RPMI8226 (cell line): ENCODE measurements at places on chromosomes 3 and 15.

- DNase-seq: no peak
Observed at GRCh38 chr3:65493371-65493882, 545.3 kb downstream of the MAGI1 start.

- DNase-seq: no peak
Observed at GRCh38 chr3:58586776-58587192, 9.6 kb upstream of the FAM107A start.

- no peak for DNase-seq
Observed at GRCh38 chr3:197959500-197959890, 522 bp upstream of the LMLN start.

GRCh38 chr3:183592821-183593220 is 37.3 kb upstream of the KLHL6 start:
- no peak for DNase-seq

DNA sequence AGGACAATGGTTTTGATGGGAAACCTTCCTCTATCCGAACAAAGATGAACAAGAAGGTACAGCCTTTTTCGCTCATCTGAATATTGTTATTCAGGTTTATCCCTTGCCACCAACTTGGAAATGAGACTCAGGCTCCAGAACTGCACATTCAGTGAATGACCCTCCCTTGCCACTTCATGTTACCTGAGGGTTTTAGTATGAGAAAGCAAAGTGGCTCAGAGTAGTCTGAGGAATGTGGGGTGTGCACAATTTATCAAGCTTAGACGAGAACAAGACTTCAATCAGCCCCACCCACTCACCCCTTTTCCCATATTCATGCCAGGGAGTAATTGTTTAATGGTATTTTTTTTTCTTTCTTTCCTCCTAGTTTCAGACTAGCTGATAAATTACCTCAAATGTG is 265.3 kb upstream of the POU1F1 start:
- DNase-seq: no peak

DNA sequence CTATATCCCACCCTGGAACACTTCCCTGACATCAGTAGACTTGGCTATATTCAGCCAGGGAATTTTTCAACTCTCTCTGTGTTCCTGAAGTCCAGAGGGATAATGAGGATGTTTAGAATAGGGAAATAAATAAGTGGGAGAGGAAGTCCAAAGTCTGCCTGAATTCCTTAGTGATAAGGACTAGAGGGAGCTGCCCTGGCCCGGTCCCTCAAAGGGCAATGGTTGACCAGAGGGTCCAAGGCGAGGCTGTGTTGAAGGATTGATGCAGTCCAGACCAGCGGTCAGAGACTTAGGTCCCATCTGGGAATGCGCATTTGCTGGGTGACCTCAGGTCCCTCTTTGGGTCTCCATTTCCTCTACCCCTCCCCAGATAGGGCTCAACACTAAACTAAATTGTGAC is 7.9 kb downstream of the VIPR1 start:
- no peak for DNase-seq

GRCh38 chr15:91852741-91853510 is 582 bp upstream of the SLCO3A1 start:
- peak; percentile 95 for DNase-seq

- DNase-seq: peak; percentile 87
Observed at GRCh38 chr15:74497584-74497983, 36.6 kb upstream of the UBL7 start.

GRCh38 chr3:11932636-11933035 is 71.6 kb upstream of the SYN2 start:
- no peak for DNase-seq

- DNase-seq: no peak
Observed at GRCh38 chr3:135981701-135982403, 16.3 kb downstream of the PPP2R3A start.

- no peak for DNase-seq
Observed at GRCh38 chr3:32379831-32380500, 11.7 kb upstream of the CMTM7 start.

- DNase-seq: no peak
Observed at GRCh38 chr3:184491011-184491576, 70.5 kb upstream of the EPHB3 start.

DNA sequence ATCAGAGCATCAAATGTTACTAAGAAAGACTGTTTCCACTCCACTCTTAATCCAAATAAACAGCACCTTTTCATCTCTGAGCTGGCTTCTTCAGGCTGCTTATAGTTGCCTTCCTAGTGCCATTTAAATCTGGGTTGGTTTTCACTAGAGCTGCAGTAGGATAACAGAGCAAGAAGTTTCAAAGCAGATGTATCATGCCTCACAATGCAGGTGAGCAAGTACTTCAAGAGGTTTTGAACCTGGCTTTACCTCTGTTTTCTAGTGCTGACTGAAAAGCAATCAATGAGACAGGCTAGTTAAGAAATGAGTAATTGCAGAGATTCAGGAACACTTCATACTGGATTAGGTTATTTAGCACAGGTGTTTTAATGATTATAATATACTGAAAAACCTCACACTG is 147.7 kb upstream of the SATB1 start:
- no peak for DNase-seq

- DNase-seq: no peak
Observed at GRCh38 chr15:95584088-95584487, 746.4 kb upstream of the NR2F2 start.

GRCh38 chr15:95261546-95261945 is 1030.2 kb downstream of the MCTP2 start:
- no peak for DNase-seq

- DNase-seq: no peak
Observed at GRCh38 chr15:45177285-45177684, 10.5 kb downstream of the SHF start.

DNA sequence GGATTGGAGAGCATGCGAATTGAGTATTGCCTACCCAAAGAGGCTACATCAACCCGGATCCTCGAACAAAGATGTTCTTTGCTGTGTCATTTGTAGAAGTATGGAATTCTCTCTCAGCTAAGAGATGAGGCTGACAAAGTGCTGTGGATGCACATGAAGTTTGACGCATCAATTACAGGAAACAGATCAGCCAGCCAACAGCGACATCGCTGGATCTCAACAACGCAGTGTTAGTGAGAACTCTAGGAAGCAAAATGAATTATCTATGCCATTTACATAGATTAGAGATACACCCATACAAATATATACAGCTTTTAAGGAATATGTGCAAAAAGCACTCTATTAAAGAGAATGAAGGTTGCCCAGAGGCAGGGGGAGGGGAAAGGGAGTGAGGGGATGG is 160.6 kb upstream of the RGMA start:
- DNase-seq: no peak

DNA sequence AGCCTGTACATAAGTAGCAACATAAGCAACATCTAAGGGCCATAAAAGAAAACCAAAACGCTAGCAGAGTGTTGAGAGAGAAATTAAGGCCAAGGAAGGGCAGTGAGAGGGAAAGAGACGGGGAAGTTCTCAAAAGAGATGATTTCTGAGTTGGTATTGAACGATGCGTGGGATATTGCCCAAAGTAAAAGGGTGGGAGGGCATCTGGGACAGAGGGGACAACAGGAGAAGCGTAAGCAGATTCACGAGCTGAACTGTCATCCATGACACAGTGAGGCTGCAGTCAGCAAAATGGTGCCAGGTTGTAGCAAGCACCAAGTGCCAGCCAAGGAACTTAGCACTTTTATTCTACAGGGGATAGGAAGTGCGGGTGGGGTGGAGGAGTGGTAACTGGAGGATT is 11.8 kb downstream of the NCEH1 start:
- no peak for DNase-seq

GRCh38 chr3:2544718-2545117 is 446.1 kb downstream of the CNTN4 start:
- no peak for DNase-seq
